NCI-H2171 treated with DMSO at 0.1 percent for 48 hours (cell line): ENCODE measurements at places on chromosomes 1 and 21.

GRCh38 chr1:166490437-166490991 is 323.7 kb upstream of the FAM78B start:
- DNase-seq: no peak

DNA sequence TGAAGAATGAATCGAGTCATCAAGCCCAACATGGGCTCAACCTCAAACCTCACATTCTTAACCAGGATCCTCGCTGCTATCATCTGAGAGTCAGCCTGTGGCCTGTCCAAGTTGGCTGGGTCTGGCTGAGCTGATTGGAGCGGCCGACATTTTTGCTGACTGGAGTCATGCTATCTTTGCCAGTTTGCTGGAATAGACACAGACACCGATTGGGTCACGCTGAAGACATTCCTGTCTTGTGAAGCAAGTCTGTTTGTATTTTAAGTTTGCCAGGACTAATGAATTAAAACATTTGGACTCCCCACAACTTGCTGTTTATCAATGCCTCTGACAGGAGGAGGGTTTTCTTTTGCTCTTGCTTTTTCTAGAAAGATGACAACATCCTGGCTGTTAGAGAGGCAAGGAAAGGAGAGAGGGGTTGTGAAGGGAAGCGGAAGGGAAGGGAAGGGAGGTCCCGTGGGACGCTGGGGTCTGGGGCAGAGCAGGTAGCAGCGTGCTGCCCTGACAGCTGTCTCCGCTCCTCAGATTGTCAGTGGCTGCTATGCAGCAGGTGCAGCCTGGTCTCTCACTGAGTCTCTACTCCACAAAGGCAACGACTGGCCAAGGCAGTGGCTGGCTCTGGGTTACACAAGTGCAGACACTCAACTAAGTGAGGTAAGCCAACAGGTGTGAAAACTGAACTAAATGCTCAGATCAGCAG is at the start of gene MAP3K7CL:
TSS of gene MAP3K7CL (plus strand) at position 375 of the 700 bp plus-strand sequence. CDS start 2,701 bp downstream, outside the sequence.
- peak; percentile 92 for DNase-seq

GRCh38 chr1:197486946-197487345 is 218.9 kb downstream of the CRB1 start:
- no peak for DNase-seq

DNA sequence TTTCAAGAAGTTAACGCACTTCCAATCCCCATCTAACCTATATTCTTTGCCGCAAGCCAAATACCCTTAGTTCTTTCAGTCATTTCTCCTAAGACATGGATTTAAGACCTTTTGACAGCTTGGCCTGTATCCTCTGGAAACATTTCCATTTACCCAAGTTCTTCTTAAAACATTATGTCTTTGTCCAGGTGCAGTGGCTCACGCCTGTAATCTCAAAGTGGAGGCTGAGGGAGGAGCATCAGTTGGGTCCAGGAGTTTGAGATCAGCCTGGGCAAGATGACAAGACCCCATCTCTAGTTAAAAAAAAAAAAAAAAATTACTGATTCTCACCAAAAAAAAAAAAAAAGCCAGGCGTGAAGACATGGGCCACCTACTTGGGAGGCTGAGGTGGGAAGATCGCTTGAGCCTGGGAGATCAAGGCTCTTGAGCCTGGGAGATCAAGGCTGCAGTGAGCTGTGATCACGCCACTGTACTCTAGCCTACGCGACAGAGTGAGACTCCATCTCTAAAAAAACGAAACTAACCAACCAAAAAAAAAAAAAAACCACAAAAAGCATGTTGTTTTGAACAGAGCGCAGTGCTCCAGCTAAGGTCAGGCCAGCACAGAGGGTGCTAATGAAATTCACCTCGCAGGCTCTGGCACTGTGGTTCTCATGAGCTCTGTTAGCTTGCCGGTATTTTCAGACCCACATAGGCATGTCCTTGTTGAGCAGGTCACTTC is 36.0 kb downstream of the NUAK2 start:
- no peak for DNase-seq

- DNase-seq: peak; percentile 49
Observed at GRCh38 chr21:38424305-38425019, 73.8 kb downstream of the ERG start.

GRCh38 chr21:30437010-30437565 is 3.0 kb upstream of the KRTAP15-1 start:
- DNase-seq: no peak

GRCh38 chr1:99264201-99265021 is at the start of gene PLPPR4:
Gene PLPPR4, plus strand, starts transcription at chr1:99264492. Its CDS starts 102 bp downstream, at chr1:99264594.
- peak; percentile 21 for DNase-seq

DNA sequence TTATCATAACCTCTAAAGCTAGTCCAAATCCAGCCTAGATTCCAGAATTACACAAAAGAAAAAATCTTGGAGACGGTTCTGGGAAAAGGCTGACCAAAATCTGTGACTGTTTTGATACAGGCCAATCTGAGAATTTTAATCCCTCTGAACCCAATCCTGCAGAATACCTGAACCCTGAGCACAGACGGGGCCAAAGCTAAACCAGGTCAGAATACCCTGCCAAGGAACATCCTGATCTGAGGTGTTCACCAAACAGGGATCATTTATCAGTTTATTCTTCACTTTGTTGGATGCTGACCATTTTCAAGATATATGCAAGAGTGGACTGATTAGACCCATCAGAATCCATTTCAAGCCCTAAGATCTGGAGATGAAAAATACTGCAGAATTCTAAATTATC is 3.6 kb downstream of the RC3H1 start:
- no peak for DNase-seq

GRCh38 chr21:38989745-38990423 is 184.2 kb downstream of the ETS2 start:
- no peak for DNase-seq

DNA sequence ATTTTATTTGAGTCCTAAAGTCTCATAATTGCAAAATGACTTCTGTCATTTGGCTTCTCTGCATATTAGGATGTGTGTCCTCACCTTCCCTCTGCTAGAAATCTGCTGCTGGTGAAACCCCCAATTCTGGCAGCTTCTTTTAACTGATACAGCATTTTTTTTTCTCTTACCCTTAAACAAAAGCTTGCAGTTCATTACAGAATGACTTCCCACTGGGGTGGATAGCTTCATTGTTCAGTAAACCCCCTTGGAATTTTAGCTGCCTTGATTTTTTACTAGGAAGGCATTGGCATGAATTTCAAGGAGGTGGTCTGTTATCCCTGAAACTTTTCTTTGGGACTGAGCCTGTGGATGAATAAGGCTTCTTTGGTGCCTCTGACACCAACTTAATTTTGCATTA is 16.8 kb downstream of the TSEN15 start:
- DNase-seq: no peak

GRCh38 chr21:37061926-37062592 is 10.8 kb downstream of the PIGP start:
- DNase-seq: no peak

DNA sequence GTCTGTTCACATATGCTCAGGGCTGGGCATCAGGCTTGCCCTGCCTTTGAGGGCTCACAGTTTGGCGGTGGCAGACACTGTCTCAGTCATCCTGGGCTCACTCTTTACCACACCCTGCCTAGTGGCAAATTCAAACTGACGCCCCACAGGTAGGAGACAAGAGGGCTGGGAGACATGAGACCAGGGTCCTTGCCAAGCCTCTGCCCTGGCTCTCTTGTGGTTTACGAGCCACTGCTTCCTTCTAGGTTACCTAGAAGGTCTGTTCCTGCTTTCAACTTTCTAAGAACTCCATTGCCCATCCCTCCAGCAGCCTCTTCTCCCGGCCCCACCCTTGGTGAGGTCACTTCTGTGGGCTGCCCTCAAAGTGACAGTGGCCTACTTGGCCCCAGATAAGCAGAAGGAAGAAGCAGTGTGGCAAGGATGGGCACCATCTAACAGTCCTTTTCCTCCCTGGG is 10.5 kb downstream of the KIF21B start:
- DNase-seq: no peak

GRCh38 chr1:99591886-99592285 is 54.0 kb upstream of the PALMD start:
- no peak for DNase-seq

DNA sequence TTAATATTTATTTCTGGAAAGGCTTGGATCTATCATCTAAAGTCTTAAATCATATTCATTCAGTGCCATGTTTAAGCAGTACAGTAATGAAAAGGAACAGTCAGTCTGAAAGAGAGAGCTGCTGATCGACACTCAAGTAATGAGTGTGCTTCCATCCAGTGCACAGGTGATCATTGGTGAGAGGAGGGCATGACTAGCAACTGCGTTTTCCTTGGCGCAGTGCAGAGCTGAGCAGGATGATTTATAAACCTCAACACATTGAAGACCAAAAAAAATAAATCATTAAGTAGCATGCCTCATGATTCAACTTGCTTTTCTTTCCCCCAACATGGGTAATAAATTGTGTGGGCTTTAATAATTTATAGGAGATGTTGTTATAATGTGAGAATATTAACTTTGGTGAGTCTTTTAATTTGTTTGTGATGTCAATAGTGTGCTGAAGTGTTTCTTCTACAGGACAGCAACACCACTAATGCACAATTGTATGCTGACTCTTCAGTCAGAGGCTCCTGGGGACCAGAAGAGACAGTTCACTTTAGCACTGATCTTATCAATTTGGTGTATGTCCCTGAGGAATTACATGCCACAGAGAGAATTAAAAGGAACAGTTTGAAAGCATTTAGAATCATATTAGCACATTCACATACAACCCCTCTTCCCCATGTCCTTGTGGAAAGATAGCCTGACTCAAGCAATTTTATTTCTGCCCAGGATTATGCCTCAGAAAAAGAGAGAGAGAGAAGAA is 199.7 kb upstream of the ADGRL2 start:
- no peak for DNase-seq

GRCh38 chr1:35894183-35894582 is 11.2 kb downstream of the AGO1 start:
- DNase-seq: no peak

GRCh38 chr1:11693024-11693590 is 1.6 kb downstream of the DRAXIN start:
- no peak for DNase-seq

DNA sequence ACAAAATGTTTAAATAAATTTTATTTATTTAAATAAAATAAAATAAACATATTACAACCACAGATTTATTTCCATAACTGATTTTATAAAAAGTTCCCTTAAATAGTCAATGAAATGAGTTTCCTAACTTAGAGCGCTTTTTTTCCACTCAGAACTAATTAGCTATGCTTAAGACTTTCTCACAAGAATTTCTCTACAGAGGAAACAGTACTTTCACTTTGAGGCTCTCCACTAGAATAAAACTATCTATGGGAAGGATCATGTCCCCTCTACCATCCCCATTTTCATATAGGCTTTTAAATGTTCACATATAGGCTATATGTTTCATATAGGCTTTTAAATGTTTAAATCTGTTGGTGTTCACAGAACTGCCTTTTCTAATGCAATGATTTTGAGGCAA is 40.0 kb upstream of the DPH5 start:
- DNase-seq: no peak

GRCh38 chr1:203187689-203188264 is 1.3 kb upstream of the CHI3L1 start:
- no peak for DNase-seq

DNA sequence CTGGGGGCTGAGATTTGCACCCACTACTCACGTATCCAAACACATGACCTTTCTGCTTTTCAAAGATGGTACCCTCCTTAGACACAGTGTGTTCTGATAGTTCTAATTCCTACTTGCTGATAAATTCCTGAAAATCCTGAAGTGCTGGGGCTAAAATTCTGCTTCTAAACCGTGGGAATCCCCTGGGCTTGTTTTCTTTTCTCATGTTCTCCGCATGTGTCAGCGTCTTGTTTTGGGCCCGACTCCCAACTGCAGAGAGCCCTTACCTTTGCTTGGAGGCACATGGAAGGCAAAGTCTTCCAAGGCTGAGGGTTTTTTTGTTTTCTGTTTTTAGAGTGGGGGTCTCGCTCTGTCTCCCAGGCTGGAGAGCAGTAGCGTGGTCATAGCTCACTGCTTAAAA is 27.2 kb downstream of the PSMG1 start:
- no peak for DNase-seq

DNA sequence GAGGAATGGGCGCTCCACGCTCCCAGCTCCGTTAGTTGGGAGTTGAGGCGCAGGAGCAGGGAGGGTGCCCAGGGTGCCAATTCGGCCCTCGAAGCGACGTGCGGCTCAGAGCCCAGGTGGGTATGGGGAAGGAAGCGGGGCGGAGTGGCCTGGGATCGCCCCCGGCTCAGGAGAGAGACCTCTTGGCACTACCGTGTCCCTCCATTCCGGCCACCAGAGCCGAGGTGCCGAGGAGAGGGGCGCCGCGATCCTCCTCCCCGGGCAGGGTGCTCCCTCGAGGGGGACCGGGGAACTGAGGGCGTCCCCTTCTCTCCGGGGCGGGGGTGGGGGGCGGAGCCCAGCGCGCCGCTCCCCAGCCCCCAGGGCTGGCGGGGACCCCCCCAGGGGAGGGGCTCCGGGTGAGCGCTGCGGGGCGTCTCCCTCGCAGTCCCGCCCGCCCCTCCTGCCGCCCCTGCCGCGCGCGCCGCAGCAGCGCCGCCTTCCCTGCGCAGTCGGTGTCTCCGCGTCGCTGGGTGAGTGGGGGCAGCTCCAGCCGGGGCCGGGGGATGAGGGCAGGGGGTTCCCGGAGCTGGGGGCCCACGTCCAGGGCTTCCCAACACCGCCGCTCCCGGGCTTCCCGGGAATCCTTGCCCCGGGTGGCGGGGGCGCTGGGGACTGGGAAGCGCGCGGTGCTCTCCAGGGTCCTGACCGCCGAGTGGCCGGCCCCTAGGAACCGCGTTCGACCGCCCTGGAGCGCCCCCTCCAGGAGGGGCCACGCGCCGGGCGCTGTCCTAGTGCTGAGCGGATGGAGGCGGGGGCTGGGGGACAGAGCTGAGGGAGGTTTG is at the start of gene HPCA:
TSS of gene HPCA (plus strand) at position 488 of the 824 bp plus-strand sequence. CDS start 2,408 bp downstream, outside the sequence.
- peak; percentile 65 for DNase-seq

DNA sequence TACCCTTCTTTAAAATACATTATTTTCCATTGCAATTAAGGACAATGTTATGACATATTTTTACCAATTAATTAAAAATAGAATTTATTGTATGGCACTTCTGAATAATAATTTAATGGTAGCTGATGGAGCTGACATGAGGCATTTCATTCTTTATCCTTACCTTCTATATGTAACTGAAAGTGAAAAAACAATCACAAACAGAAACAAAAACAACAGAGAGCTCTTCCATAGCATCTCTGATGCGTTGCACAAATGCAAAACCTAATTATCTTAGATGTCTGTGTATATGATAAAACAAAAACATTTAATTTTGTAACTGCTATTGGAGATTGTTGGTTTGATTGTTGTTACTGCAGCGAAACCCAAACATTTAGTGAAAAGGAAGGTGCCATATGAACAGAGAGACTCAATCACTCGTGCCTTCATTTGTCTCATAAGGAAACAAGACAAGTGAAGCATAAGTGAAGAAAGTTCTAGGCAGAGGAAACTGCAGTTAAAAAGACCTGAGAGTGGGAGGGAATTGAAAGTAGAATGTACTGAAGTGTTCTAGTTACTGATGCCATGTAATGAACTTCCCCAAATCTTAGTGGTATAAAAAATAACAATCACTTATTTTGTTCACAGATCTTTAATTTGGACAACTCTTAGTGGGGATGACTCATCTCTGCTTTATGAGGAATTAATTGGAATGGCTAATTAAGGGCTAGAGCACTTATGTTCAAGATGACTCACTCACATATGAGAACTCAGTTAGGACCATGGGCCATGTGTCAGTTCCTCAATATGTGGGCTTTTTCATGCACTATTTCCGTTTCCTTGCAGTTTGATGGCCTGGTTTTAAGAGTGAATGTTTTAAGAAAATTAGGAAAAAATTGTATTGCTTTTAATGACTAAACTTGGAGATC is 245.0 kb upstream of the OLFM3 start:
- DNase-seq: no peak

- no peak for DNase-seq
Observed at GRCh38 chr1:226440512-226440911, 32.6 kb upstream of the PARP1 start.
